ENCODE measurements at places on chromosomes 7 and 10. TPM values are rescaled to one million over a fixed set of nuclear protein-coding genes. Genes with fewer than 3 reads are reported as not detected.

PYROXD2 gene
- total RNA-seq: 6.5 TPM

DNA sequence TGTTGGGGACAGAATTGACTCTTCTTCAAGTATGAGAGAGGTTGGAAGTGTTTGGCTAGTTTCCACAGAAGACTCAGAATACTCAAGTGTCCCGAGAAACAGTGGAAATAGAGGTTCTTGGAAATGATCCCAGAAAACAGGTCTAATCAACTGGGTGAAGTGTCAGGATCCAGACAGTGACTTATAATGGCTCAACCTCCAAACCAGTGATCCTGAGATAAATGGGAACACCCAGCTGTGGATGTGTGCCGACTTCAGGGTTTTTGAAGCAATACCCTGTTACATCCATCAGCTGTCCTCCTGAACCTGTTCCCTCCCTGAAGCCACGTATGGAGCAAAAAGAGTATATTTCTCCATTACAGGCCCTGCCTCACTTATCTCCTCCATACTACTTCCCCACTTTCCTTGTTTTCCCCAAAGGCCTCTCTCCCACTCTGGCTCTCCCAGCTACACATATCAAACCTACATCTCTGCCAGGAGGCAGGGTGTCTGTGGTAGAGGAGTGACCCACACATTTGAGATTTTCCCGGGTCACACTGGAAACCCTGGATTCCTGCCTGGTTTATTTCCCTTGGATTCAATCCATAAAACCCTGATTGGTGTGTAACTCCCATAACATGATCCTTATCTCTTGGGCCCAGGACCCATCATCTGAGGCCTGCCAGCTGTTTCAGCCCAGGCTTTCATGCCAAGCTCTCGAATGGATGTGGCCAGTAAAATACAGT lies 17.6 kb upstream of the ELOVL3 start:
- peak; percentile 52 for DNase-seq

- DNase-seq: no peak
Observed at GRCh38 chr7:148524479-148525224, 65.9 kb upstream of the C7orf33 start.

GRCh38 chr10:69439350-69439739 lies 11.9 kb upstream of the TSPAN15 start:
- DNase-seq: no peak

DNA sequence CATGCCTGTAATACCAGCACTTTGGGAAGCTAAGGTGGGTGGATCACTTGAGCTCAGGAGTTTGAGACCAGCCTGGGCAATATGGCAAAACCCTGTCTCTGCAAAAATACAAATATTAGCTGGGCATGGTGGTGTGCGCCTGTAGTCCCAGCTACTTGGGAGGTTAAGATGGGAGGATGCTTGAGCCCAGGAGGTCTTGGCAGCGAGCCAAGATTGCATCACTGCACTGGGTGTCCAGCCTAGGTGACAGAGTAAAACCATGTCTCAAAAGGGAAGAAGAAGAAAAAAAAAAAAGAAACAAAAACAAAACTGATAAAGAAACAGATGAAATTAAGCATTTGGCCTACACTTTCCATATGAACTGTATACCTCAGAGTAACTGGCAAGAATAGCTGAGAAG lies 319.2 kb downstream of the PARD3 start:
- no peak for DNase-seq

RPP38 gene
- total RNA-seq: 12.4 TPM

TRPV5 gene
- not detected for total RNA-seq

SPDYE11 gene
- not detected for total RNA-seq

- no peak for DNase-seq
Observed at GRCh38 chr7:115582956-115583355, 447.6 kb downstream of the TFEC start.

DNA sequence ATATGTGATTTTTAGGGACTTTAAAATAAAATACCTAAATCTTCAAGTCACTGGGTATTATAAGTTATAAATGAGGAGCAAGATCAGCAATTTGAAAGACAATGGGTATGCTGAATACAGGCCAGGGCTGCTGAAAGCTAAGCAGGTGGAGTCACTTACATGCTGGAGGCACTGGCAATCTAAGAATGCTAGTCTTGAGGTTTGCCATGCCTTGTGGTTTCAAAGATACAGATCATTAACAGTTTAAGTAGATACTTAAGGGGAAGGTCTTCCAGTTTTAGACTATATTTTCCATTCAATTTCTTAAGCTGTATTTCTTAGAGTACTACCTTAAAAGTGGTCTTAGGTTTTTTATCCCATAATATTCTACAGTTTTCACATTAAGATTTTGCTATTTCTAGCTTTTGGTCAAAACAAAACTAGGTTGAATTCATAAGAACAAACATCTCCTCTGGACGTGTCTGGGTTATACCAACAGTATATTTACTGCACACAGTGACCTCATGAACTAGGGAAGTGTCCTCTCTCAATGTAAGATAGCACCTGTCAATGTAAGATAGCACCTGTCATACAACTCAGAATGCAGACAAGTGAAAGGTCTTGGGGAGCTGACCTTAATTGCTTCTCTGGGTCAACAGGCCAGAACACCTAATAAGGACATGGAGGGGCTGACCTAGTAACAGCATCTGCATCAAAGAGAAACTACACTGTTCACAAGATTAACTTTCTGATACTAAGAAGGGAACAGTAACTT lies 2.0 kb downstream of the SRI start:
- no peak for DNase-seq

POM121C gene
- 7.8 TPM for total RNA-seq

- DNase-seq: no peak
Observed at GRCh38 chr10:1632596-1632995, 104.7 kb downstream of the ADARB2 start.

CDH23 gene
- total RNA-seq: under 0.01 TPM

DNA sequence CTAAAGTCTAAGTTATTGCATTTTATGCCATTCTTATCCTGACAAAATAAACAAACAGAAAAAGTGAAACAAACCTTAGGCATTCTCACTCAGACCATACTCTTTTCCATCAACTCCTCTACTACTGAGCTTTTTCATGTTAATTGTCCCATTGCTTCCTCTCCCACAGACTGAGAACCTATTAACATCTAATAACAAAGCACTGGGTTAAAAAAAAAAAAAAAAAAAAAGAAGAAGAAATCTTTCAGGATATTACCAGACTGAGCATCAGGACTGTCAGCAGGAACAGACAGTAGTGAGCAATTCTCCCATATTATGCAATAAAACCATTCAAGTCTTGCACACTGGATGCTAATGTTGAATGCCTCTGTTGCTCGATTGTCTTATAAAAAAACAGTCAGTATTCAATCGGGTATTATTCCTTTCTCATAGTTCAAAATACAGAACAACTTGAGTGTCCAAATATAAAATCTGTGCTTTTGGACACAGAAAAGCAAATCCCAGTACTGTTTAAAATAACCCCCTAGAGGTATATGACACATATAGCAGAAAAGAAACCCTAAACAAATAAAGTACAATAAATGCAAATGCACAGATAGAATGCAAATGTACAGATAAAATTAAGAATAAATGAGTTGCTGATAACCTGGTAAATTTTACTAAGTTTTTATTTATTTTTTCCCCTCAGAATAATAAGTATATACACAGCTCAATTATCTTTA lies 531.3 kb upstream of the LRRTM3 start:
- DNase-seq: no peak

GRCh38 chr10:130958981-130959751 lies 352.4 kb downstream of the TCERG1L start:
- DNase-seq: no peak

CYP3A7 gene
- total RNA-seq: not detected

WNT8B gene
- total RNA-seq: not detected

DNA sequence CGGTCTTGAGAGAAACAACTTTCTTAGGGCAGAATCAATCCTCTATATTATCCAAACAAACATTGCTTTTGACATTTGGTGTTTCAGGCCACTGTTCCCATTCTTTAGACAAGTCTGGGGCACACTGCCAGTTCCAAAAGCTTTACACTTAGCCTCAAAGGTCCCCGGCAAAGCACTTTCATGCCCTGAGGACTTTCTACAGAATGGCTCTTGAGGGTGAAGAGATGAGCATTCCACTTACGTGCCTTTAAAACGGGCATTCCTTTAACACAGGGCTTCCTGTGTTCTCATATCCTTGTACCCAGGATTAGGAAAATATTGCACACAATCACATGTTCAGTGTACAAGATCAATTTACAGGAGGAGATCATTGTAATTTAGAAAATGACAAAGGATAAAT lies 13.1 kb upstream of the TMEM213 start:
- DNase-seq: no peak

DNA sequence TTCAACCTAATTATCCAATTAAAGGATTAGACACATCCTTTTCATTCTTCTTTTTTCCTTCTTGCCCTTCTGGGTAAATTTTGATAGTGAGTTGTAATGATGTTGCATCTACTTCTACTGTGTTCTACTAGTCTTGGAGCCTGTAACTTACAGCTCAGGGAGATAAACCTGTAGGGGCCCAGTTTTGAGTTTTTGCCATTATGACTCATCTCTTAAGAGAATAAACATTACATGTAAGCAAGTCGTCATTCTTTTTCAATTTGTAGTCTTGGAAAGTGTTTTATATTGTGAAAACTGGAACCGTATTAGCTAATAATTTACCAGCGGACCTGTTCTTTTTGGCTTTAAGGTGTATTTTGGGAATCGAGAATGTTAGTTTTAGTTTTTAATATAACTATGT lies 89.7 kb upstream of the RPA3 start:
- DNase-seq: peak; percentile 87

ARHGEF35 gene
- not detected for total RNA-seq

- DNase-seq: peak; percentile 78
Observed at GRCh38 chr10:77837248-77837924, 89.2 kb downstream of the DLG5 start.

FZD8 gene
- total RNA-seq: 3.6 TPM

- DNase-seq: no peak
Observed at GRCh38 chr10:48598243-48598935, 6.5 kb downstream of the ARHGAP22 start.

GRCh38 chr7:139189357-139189756 lies 41.7 kb upstream of the UBN2 start:
- DNase-seq: no peak

- no peak for DNase-seq
Observed at GRCh38 chr7:133491201-133491691, 238.4 kb downstream of the EXOC4 start.

- no peak for DNase-seq
Observed at GRCh38 chr7:43240565-43240964, 128.1 kb downstream of the HECW1 start.

DNA sequence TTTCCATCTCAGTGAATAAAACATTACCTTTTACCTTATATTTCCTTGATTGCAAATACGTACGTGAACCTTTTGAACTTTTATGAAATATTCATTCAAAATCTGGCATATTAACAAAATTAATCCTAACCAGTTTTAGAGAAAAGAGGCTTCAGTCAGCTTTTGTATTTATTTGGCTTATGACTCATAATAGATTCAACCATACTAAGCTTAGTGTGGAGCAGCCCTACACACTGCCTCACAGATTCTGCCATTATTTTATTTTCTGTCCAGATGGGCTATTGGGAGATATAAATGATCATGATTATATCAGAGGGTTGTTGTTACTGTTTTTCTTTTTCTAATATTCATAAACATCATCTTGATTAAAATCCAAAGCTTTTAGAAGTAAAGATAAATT lies 325.5 kb downstream of the GPR37 start:
- peak; percentile 66 for DNase-seq

- no peak for DNase-seq
Observed at GRCh38 chr10:31792745-31793144, 135.9 kb downstream of the ARHGAP12 start.

- peak; percentile 66 for DNase-seq
Observed at GRCh38 chr7:131370523-131370968, 42.9 kb downstream of the MKLN1 start.

ZNF365 gene
- 2.5 TPM for total RNA-seq

Measured in IMR-90 (cell line).